Urinary bladder (tissue), 4 donors: ENCODE measurements at places on chromosomes 2 and 18. TPM values are rescaled to one million over a fixed set of nuclear protein-coding genes. Genes with fewer than 3 reads are reported as not detected.
A peak's percentile ranks its signal among the peaks of the same experiment; 100 is the strongest.

The REG3A gene
- polyA plus RNA-seq = not detected

DNA sequence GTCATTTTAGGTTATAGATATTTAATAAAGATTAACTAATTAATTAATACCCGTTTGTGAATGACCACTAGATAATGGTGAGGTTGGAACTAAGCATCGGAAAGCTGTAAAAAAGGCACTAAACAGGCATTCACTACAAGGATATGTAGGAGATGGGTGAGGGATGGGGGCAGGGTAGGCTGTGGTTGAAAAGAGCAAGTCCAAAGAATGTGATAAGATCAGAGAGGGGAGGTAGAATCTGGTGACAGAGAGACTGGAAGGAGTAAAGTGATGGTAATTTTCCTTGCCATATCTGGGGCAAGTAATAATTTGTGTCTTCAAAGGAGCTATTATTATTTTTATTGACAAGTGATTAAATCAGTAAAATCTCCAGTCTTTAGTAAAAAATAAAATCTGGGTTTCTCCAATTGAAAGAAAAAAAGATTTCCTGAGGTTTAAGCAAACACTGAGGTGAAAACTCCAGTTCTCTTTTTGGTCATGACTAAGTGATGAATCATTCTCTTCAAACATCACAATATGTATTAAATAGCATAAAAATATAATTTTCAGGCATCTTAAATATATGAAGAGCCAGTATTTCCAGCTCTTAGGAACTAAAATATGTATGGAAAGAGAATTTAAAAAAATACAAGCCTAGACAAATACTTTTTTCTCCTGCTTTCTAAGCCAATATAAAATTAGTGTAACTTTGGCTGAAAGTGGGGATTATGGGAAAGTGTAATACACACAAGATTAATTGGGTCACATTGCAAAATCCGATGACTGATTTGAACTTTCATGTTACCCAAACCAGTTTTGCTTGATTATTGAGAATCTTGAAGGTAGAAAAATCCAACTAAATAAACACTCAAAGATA lies 259.1 kb upstream of the RBMS1 start:
- DNase-seq = peak; percentile 15

DNA sequence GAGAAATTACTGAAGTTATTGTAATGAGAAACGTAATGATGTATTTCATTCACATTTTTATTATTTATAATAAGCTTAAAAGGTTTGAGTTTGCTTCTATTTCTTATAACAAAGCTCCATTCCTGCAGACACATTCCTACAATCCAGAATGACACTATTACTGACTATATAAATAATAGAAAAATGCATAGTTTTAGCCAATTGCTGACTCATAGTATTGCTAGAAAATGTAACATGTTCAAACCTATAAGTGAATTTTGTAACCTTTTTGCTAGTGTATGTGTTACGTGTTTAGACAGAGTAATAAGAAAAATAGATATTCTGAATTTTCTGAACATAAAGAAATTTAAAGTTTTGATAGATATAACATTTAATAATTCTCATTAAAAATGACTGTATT lies 9.3 kb upstream of the VWC2L start:
- no peak for DNase-seq

GRCh38 chr2:142868229-142868762 lies 9.2 kb upstream of the KYNU start:
- no peak for DNase-seq

- no peak for DNase-seq
These were observed 137.1 kb downstream of the ZEB2 start for GRCh38 chr2:144382849-144383248.

DNA sequence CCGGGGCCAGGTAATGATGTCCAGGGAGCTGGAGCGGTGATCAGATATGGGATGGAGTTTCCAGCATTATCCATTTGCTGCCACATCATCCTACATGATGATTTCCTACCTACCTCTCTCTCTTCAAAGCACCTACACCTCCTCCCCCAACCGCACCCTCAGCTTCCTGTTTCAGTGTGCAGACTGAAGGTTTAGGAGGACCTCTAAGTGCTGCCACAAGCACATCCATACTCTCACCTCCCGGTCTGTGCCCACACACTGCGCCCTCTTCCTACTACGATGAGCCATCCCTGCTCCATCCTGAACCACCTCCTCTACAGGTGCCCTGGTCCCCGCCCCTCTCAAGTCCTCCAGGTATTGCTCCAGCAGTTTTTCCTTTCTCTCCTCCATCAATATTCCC lies 123.7 kb downstream of the ALPK2 start:
- DNase-seq = no peak

- no peak for DNase-seq
These were observed 19.7 kb upstream of the GNAL start for GRCh38 chr18:11669271-11669947.

The UPP2 gene
- not detected for polyA plus RNA-seq

The KIF1A gene
- polyA plus RNA-seq = 1.2 TPM

GRCh38 chr18:6106091-6106685 lies 210.9 kb upstream of the TMEM200C start:
- DNase-seq = no peak

The SLC9A2 gene
- polyA plus RNA-seq = 0.27 TPM

- no peak for DNase-seq
These were observed 38.0 kb downstream of the TMX3 start for GRCh38 chr18:68676913-68677312.

DNA sequence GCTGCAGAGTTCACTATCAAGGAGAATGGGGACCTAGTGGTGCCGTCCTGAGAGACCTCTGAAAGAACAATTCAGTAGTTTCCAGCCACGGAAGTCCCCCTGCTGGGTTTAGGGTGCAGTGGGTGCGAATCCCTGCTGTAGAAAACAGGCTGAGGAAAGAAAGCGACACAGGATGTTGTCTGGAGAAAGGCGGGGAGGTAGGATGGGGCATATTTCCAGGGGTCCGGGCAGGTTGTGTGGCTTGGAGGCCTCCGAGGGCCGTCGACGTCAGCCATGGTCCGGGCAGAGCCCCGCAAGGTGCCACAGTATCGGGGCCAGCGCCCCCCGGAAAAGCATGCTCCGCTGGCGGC lies 807 bp upstream of the CREB1 start:
- no peak for DNase-seq

- no peak for DNase-seq
These were observed 48.7 kb downstream of the RMDN2 start for GRCh38 chr2:37973615-37974353.

The NXPH2 gene
- polyA plus RNA-seq = not detected

GRCh38 chr18:3619746-3620145 lies 169.8 kb downstream of the TGIF1 start:
- no peak for DNase-seq

The TEX44 gene
- not detected for polyA plus RNA-seq

- no peak for DNase-seq
These were observed 504.2 kb downstream of the ZEB2 start for GRCh38 chr2:144015655-144016245.

The RHBDD1 gene
- 15.1 TPM for polyA plus RNA-seq

- no peak for DNase-seq
These were observed 7.3 kb upstream of the ATP6V1B1 start for GRCh38 chr2:70928366-70928765.

GRCh38 chr2:159755788-159756187 lies 42.2 kb downstream of the CD302 start:
- no peak for DNase-seq

The ALPI gene
- polyA plus RNA-seq = not detected

DNA sequence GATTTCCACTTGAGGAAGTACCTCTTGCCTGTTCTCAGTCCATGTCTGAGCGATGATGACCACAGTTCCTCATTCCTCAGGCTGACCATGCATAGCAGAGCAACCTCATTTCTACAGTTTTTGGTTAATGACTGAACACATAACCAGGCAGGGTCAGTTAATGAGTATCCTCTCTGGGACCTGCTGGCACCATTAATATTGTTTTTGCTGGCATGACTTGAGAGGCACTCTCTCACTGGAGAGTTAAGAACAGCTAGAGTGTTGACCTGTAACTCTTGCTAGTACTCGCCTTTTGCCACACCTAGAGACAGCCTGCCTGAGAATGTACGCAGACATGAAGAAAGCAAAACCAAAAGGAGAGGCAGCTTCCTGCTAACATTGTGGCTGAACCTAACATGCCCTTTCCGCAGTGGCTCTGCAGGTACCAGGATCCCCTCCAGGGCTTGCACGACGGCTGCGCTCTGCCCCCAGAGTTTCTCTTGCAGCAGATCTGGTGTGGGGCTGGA lies 23.9 kb downstream of the PECR start:
- no peak for DNase-seq

DNA sequence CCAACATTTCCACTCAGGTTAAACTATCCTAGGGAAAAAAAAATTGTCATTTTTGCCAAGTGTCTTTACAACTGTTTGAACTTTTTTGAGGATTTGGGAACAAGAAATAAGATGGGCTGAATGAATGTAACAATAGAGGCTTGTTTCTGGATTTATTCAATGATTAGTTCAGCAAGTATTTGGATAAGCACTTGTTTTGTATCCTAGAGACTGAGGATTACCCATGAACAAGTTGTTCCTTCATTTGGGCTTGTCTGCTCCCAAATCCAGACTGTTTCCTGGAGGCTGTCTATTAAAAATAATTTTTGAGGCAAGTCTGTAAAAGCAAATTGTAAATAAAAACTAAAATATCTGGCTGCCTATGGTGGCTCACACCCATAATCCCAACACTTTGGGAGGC lies 62.0 kb upstream of the CSRNP3 start:
- DNase-seq = no peak

- no peak for DNase-seq
These were observed 10.5 kb upstream of the ZNF513 start for GRCh38 chr2:27390822-27391679.

- no peak for DNase-seq
These were observed 121.7 kb downstream of the ZNF516 start for GRCh38 chr18:76373297-76373696.

The RIT2 gene
- polyA plus RNA-seq = 0.65 TPM

The RESP18 gene
- not detected for polyA plus RNA-seq

DNA sequence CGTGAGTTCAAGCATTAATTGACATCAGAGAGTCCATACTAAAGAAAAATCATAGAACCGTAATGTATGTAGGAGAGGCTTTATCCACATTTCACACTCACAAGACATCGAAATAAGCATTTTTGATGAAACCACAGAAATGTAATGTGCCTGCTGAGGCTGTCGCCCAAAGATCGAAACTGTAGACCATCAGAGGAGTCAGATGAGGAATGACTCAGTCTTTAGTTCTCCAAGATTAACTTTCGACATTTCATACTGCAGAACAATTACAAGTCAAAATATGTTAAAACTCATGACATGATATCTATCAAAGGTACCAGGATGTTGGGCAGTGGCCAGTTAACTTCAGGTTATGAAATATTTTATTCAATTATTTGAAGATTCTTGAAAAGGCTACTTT lies 79.6 kb downstream of the RAB31 start:
- no peak for DNase-seq

DNA sequence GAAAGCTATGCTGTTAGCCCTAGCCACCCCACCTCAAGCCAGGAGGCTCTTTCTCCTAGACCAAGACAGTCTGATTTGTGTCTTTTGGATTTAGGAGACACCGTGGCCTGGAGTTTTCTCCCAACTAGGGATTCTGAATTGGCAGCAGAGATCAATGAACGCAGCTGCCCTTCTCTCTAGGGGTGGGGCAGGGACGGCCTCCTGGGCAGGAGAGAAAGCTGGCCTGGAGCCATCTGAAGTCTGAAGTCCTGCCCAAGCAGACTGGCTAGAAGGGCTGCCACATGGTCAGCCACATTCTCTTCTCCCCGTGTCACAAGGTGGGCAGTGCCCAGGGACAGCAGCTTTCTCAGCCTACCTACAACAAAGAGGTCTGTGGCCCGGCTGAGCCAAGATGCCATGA lies 45.1 kb downstream of the PIEZO2 start:
- no peak for DNase-seq

DNA sequence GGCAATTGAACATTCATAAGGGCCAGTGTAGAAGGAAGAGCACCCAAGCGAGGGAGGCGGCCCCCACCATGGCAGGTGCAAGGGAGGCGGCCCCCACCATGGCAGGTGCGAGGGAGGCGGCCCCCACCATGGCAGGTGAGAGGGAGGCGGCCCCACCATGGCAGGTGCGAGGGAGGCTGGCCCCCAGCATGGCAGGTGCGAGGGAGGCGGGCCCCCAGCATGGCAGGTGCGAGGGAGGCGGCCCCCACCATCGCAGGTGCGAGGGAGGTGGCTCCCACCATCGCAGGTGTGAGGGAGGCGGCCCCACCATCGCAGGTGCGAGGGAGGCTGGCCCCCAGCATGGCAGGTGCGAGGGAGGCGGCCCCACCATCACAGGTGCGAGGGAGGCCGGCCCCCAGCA lies 24.7 kb upstream of the GPC1 start:
- no peak for DNase-seq

- DNase-seq = no peak
These were observed 71.4 kb downstream of the ZEB2 start for GRCh38 chr2:144448389-144449027.

GRCh38 chr2:67879586-67880290 lies 183.1 kb downstream of the C1D start:
- DNase-seq = no peak

GRCh38 chr2:105517814-105518705 lies 119.2 kb upstream of the FHL2 start:
- DNase-seq = no peak

The SERPINB8 gene
- 6.4 TPM for polyA plus RNA-seq

The IL1RL2 gene
- polyA plus RNA-seq = 0.33 TPM

DNA sequence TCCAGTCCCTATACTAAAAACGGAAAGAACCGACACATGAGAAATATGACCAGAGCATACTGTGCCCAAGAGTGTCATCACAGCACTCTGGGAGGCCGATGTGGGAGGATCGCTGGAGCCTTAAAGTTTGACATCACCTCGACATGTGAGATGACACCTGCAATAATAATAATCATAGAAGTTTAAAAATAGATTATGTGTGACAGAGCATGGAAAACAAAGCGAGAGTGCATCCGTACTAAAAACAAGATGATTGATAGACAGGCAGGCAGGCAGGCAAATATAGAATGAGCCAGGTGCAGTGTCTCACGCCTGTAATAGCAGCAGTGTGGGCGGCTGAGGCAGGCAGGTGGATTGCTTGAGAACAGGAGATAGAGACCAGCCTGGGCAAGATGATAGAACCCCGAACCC lies 114.8 kb upstream of the ANKRD30BL start:
- no peak for DNase-seq

GRCh38 chr18:48122376-48122775 lies 191.9 kb upstream of the SMAD2 start:
- DNase-seq = no peak

DNA sequence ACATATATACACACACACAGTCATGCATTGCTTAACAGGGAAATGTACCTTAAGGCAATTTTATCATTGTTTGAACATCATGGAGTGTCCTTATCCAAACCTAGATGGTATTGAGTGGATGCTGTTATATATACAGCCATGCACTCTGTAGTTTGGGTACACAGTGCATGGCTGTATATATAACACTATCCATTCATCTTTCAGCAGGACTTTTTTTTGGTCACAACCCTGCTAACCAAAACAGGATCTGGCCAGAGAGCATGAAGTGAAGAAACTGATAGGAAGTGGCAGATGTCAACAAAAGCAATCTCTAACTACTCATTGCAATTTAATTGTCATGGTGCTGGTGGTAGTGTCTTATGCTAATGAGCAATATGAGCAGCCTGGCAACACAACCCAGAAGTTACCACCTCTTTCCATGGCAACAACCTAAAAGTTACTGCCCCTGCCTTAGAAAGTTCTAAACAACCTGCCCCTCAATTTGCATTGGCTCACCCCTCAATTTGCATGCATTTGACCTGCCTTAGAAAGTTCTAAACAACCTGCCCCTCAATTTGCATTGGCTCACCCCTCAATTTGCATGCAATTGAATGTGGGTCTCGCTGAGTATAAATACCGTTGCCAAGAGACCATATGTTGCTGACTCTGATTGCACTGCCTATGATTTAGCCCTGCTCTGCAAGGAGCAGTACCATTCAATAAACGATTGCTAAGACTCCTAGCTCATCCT lies 434.9 kb downstream of the DSEL start:
- no peak for DNase-seq

GRCh38 chr2:201984800-201985525 lies 48.7 kb upstream of the FZD7 start:
- no peak for DNase-seq
